ENCODE measurements at places on chromosomes 5 and 9. TPM values are rescaled to one million over a fixed set of nuclear protein-coding genes. Genes with fewer than 3 reads are reported as not detected.

DNA sequence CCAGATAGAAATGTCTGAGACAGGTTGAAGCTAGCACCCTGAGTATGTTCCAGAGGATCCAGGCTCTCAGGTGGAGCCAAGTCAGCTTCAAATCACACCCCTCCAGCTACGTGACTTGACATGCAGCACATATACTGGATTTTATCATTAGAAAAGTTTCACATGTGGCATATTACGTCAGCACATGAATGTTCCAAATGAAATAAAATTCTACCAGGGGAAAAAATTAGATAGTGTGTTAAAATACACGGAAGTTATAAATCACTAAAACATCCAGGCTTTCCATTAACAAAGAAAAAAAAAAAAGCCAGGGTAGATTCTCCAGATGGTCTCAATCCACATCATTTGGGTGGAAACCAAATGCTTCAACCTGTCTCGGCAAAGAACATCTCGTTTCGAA is 251.6 kb downstream of the MPDZ start:
- no peaks in the 10 kb centered on the region for H3K27me3 ChIP-seq
- H3K4me3 ChIP-seq = no peak overlapping the region
- H3K27ac ChIP-seq = no peak overlapping the region
- no peaks in the 10 kb centered on the region for H3K4me1 ChIP-seq
- DNase-seq = no peak

DNA sequence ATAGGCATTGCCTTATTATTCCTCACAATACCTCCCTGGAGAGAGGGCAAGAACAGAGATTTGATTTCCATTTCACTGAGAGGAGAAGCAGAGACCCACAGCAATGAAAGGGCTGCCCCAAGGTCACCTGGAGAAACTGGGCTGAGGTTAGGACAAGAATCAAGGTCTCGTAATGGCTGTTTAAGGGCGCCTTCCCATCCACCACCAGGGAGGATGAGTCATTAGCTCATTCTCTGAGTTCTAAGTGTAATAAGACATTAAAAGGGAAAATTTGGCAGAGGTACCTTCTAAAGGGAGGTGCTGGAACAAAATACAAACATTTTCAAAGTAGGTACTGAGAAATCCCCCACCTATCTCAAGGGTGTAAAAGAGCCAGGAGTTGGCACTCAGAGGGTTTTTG is 52.6 kb upstream of the TCERG1 start:
- no peaks in the 10 kb centered on the region for H3K36me3 ChIP-seq
- no peaks in the 10 kb centered on the region for H3K4me1 ChIP-seq
- no peak overlapping the region for H3K27ac ChIP-seq
- DNase-seq = no peak
- peaks cover 81% of the 10 kb centered on the region for H3K27me3 ChIP-seq
- H3K4me3 ChIP-seq = no peak overlapping the region

GRCh38 chr9:81113453-81114124 is 575.8 kb downstream of the TLE1 start:
- DNase-seq = no peak
- no peaks in the 10 kb centered on the region for H3K36me3 ChIP-seq
- peaks cover under 1% of the 10 kb centered on the region for H3K27me3 ChIP-seq
- H3K27ac ChIP-seq = no peak overlapping the region
- no peak overlapping the region for H3K4me3 ChIP-seq

The PRLR gene
- total RNA-seq = 0.66 TPM

The ADAMTS2 gene
- total RNA-seq = 4.6 TPM

The PLCXD3 gene
- 73.1 TPM for total RNA-seq

DNA sequence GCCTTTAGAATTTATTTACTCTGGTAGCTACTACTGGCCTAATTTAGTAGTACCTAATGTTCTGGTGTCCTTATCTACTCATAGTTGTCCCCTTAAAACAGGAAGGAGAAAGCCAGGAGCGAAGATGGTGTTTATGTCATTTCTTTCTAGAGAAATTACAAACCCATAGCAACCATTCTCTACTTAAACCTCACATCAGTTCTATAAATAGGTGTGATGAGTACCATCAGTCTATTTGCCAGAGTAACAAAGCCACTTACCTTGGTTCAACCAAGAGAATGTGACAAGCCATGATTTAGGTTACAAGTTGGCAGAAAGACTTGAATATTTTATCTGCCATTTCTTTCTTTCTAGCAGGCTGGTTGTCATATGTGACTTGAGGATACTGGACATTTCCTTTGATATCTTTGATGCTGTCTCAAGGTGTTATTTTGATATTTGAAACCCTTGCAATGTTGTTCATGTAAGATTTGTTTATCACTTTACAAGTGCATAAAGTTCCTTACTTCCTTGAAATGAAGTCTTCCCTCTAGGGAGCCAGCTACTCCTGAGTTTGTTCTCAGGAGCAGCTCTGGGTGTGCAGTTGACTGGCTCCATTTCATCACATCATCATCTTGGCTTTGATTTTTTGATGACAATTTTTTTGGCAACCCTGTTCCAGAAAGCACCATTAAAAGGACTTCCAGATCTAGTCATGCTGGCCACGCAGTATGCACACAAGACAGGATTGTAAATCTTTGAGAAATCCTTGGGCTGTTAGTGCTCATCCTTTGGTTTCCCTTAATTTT is 286.8 kb downstream of the ARHGAP26 start:
- peak overlapping the region; percentile 70 for H3K27ac ChIP-seq
- H3K4me1 ChIP-seq = peaks cover 80% of the 10 kb centered on the region
- H3K27me3 ChIP-seq = no peaks in the 10 kb centered on the region
- no peak for DNase-seq
- H3K4me3 ChIP-seq = no peak overlapping the region

GRCh38 chr9:92132501-92132900 is 17.3 kb upstream of the SPTLC1 start:
- H3K36me3 ChIP-seq = no peaks in the 10 kb centered on the region
- H3K4me1 ChIP-seq = no peaks in the 10 kb centered on the region
- DNase-seq = no peak
- H3K27me3 ChIP-seq = peaks cover 27% of the 10 kb centered on the region

The RFK gene
- 24.0 TPM for total RNA-seq

GRCh38 chr9:84744195-84744594 is 74.7 kb downstream of the NTRK2 start:
- H3K36me3 ChIP-seq = no peaks in the 10 kb centered on the region
- no peak for DNase-seq

The GPR150 gene
- 0.14 TPM for total RNA-seq

The SHOC1 gene
- not detected for total RNA-seq

Data from left ventricle myocardium inferior (tissue), 1 donor.